ENCODE measurements at places on chromosomes 1 and 21.

- no peak for DNase-seq
These were observed 102.7 kb downstream of the TENT5C start for GRCh38 chr1:117708323-117709248.

DNA sequence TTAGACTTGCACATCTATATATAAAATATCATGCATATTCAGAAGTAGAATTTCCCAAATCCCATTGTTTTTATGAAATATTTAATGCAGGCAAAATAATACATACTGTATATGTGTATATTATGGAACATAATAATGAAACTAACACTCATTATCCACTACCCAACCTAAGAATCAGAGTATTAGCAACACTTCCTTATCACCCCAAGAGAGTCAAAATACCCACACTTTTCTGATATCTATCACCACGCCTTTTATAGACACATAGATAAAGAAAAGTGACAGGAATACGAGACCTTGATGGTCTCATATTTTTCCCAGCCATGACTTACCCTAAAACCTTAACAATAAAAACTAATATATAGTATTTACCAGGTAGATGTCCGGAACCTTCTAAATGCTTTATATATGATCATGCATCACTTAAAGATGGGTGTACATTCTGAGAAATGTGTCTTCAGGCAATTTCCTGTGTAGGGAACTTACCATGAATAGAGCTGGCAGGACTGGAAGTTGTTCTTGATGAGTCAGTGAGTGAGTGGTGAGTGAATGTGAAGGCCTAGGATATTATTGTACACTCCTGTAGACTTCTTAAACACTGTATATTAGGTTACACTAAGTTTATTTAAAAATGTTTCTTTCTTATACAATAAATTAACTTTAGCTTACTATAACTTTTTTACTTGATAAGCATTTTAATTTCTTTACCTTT is 45.5 kb downstream of the TNFSF4 start:
- DNase-seq = no peak

DNA sequence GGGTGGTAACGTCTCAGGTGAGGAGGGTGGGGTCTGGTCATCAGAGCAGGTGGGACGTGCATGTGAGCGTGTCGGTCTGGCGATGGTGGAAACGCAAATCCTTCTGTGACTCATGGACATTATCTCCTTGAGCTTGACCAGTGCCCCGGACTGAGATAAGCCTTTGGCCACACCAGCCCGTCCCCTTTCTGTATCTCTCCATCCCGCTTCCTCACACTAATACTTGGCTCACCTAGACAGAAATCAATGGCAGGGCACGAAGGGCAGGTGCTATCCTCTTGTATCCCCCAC is 7.9 kb upstream of the AQP10 start:
- no peak for DNase-seq

- no peak for DNase-seq
These were observed 79.0 kb downstream of the CASZ1 start for GRCh38 chr1:10717296-10718082.

DNA sequence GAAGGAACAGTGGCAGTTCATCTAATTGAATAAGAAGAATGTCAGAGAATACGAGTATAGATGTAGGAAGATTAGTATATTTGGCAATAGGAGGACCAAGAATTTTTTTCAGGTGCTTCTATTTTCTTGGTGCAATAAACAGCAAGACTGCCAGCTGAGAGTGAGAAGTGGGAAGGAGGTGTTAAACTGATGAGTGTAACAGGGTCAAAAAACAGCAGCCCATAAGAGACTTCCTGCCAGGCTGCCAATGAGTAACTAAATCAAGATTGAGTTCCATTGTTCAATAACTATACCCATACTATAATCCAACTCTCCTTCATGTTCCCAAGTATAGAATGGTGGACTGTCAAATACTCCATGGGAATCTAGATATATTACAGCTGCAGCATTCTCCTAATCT is 28.7 kb downstream of the LYST start:
- DNase-seq = no peak

DNA sequence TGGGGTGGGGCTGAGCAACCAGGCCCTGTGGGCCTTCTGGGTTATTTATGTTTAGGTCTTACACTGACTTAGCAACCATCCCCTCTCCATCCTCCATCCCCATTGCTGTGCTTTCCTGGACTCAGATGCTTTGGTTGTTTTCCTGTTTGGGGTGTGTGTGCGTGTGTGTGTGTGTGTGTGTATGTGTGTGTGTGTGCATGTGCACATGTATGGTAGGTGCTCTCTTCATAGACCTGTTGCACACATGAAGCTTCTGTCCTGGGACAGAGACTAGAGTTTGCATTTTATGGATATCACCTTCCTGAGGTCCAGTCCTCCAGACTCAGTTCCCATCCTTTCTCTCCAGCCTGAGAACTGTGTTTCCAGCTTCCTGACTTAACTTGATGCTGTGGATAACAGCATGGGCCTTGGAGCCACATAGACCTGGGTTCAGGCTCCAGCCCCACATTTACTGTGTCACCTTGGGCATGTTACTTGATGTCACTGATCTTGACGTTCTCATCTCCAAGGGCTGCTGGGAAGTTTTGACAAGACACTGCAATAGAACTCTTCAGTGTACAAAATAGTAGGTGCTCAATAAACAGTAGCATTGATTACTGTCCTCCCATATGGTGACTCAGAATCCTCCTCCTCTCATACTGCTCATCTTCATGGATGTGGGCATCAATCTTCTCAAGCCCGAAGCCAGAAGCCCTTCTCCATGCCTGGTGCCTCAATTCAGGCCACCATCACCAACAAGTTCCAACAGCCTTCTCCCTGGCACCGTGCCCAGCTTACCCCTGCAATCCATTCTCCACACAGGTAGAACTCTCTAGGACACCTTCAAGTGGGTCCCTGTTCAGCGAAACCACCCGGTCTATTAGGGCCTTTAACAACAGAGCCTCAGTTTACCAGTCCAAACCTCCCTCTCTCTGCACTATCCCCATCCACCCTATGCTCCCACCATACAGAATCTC is 181.8 kb upstream of the EDN2 start:
- DNase-seq = no peak

DNA sequence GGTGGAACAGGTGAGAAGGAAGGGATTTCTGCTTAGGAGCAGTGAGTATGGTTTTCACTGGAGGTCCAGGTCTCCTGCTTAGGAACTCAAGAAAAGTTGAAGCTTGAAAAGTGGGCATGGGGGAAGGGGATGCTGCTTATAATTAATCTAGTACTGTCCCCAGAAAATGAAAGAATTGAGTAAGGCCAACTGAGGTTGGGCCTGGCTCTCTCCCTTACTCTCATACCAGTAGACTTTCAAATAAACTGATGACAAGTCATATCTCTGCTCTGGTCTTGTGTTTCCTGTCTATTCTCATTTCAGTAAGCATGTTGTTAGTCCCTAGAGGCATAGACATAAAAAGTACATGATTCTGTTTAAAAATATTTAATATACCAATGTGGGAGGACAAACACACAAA is 26.4 kb downstream of the CD48 start:
- no peak for DNase-seq

- no peak for DNase-seq
These were observed 12.9 kb upstream of the ERI3 start for GRCh38 chr1:44367944-44368343.

- DNase-seq = no peak
These were observed 105.9 kb upstream of the HNRNPU start for GRCh38 chr1:244970236-244970743.

GRCh38 chr1:100036718-100037655 is 67.2 kb downstream of the SLC35A3 start:
- DNase-seq = no peak

GRCh38 chr1:63690966-63691700 is 82.7 kb upstream of the ROR1 start:
- no peak for DNase-seq

DNA sequence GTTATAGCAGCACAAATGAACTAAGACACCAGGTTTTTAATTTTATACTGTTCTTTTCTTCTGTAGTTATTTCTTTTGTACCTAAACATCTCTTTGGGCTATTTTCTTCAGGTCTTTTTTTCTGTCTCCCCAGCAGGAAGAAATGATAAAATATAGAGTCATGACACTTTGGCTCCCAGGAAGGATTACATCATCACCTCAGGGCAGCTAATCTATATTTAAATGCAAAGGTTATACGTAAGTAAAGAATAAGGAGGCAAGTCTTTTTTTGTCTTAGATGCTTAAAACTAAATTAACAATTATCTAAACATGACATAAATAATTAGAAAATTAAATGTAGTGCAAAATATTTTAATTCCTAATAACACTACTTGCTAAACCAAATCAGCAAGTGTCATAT is 57.0 kb downstream of the WARS2 start:
- DNase-seq = no peak

DNA sequence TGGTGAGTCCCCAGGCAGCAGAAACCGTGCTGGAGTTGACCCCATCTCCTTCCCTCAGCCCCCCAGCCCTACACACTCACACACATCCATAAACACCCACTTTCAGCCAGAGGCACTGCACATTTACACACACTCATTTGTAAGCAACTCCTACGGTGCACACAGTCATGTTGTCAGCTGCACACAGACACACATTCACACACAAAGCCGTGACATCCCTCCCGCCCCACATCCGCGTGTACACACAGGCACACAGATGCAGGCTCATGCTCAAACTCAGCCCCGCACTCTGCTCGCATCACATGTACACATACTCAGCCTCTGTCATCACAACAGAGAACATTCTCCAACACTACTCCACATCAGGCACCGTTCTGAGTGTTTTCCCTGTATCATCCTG is 47.6 kb downstream of the LACTBL1 start:
- DNase-seq = no peak

DNA sequence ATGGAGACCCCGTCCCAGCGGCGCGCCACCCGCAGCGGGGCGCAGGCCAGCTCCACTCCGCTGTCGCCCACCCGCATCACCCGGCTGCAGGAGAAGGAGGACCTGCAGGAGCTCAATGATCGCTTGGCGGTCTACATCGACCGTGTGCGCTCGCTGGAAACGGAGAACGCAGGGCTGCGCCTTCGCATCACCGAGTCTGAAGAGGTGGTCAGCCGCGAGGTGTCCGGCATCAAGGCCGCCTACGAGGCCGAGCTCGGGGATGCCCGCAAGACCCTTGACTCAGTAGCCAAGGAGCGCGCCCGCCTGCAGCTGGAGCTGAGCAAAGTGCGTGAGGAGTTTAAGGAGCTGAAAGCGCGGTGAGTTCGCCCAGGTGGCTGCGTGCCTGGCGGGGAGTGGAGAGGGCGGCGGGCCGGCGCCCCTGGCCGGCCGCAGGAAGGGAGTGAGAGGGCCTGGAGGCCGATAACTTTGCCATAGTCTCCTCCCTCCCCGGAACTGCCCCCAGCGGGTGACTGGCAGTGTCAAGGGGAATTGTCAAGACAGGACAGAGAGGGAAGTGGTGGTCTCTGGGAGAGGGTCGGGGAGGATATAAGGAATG is 505 bp downstream of the LMNA start:
- DNase-seq = no peak

- no peak for DNase-seq
These were observed 52.0 kb downstream of the ECE1 start for GRCh38 chr1:21238141-21238800.
